ENCODE measurements at places on chromosomes 6 and 20.

- no peak for DNase-seq
Measured at GRCh38 chr6:169970306-169970988, 219.0 kb downstream of the ERMARD start.

DNA sequence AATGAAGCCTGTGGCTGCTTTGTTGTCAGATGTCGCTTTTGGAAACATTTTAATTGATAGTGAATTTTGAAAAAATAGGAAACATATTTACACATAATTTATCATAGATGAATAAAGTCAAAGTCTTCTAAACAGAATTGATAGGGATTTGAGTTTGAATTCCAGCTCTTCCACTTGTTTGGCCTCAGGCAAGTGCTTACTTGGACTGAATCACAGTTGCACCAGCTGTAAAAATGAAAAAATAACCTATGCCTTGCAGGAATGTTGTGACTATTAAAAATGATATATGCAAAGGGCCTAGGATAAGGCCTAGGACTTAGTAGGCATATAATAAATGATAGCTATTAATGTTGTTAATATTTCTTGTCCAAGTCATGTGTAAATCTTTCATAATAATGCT lies 618.5 kb upstream of the MMS22L start:
- DNase-seq, result no peak

DNA sequence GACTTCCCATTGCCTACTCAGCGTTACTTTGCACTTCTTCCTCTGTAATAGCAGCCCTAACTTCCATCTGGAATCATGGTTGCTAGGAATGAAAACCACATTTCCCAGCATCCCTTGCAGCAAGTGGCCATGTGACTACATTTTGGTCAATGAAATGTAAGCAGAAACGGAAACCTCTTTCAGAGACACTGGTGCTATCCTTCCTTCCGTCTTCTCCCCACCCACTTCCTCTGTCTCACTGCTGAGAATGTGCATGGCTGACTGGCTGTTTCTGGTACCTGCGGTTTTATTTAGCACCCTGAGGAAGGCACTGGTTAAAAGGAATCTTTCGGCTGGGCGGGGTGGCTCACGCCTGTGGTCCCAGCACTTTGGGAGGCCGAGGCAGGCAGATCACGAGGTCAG lies 107.4 kb downstream of the SCML4 start:
- no peak for DNase-seq

GRCh38 chr6:131995917-131996316 lies 44.7 kb upstream of the CCN2 start:
- no peak for DNase-seq

GRCh38 chr6:42025845-42026243 lies 24.5 kb upstream of the TAF8 start:
- DNase-seq, result no peak

GRCh38 chr6:84774157-84774984 lies 10.0 kb upstream of the TBX18 start:
- no peak for DNase-seq

- no peak for DNase-seq
Measured at GRCh38 chr6:18102783-18103509, 19.5 kb downstream of the NHLRC1 start.

GRCh38 chr6:41503827-41504465 lies 42.2 kb upstream of the FOXP4 start:
- DNase-seq, result no peak

GRCh38 chr6:152984513-152984872 lies 1.7 kb upstream of the FBXO5 start:
- DNase-seq, result no peak

- no peak for DNase-seq
Measured at GRCh38 chr20:58634059-58634458, 17.0 kb upstream of the STX16 start.

DNA sequence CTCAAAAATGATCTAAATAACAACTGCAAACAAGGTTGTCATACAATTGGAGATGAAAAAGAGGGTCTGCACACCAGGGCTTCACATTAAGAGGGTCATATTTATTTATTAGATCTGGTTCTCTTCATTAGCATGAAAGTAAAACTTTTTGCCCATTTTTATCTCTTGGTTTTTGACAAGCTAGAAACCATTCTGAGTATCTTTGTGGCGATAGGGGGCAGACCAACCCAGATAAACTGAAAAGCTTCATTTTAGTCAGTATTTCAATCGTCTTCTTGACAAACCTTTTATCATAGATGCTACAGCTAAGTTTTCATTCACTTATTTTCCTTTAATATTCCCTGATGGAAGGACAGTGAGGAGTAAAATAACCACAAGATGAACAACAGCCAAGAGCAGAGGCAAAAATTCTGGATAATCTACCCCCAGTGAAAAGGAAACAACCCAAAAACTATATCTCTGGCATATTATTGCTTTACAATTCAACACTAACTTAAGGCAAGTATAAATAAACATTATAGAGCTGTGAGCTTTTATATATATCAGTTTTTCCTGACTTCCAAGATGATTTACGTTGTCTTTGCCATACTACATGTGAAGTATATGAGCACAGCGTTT lies 45.2 kb downstream of the THEMIS start:
- DNase-seq, result no peak

DNA sequence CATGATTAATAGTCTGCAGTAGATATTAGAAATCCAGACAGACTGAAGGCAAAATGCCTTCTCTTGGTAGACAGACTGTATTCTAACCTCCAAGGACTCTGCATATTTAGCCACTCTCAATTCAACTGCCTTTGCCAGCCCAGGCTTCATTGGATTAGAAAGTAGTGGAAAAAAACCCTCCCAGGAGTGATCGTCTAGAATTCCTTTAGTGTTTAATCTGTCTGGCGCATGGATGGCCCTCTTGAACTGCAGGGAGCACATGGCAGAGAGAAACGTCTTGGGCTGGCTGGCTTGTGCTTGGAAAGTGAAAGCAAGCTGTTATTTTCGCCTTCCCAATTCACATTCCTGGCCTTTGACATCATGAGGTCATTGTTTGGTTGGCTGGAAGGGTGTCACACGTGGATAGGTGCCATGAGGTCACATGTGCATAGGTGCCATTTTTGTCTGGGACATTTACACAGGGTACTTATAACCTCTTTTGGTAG lies 30.9 kb upstream of the NEDD9 start:
- no peak for DNase-seq

- no peak for DNase-seq
Measured at GRCh38 chr6:143700684-143701348, 23.1 kb downstream of the PHACTR2 start.

GRCh38 chr6:32472781-32473375 lies 33.2 kb downstream of the HLA-DRA start:
- DNase-seq, result no peak

DNA sequence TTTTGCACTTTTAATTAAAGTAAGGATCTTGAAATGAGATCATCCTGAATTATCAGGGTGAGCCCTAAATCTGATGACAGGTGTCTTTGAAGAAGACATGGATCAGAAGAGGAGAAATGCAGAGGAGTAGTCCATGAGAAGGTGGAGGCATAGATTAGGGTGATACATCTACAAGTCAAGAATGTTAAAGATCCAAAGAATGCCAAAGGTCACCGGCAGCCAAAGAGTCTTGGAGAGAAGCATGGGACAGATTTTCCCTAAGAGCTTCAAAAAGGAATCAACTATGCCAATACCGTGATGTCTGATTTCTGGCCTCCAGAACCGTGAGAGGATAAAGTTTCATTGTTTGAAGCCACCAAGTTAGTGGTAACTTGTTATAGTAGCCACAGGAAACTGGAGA lies 59.0 kb upstream of the THEMIS start:
- no peak for DNase-seq

- no peak for DNase-seq
Measured at GRCh38 chr6:134340179-134340975, 22.5 kb upstream of the SGK1 start.

DNA sequence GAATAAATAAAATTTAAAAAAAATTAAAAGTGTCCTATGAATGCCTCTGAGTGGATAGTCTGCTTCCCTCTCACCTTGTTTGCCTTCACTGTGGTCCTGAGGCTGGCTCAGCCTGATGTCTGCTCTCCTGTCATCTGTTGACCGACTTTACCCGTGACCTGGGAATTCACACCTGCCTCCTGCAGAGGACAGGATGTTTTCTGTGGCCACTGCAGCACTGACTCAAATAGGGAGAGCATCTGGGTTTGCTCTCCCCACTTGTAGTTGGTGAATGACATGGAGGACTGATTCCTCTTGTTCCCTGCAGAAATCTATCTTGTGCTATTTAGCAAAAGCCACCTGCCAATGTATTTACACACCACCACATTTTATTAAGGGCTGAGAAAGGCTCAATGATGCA lies 52.4 kb upstream of the ERVFRD-1 start:
- DNase-seq, result no peak

DNA sequence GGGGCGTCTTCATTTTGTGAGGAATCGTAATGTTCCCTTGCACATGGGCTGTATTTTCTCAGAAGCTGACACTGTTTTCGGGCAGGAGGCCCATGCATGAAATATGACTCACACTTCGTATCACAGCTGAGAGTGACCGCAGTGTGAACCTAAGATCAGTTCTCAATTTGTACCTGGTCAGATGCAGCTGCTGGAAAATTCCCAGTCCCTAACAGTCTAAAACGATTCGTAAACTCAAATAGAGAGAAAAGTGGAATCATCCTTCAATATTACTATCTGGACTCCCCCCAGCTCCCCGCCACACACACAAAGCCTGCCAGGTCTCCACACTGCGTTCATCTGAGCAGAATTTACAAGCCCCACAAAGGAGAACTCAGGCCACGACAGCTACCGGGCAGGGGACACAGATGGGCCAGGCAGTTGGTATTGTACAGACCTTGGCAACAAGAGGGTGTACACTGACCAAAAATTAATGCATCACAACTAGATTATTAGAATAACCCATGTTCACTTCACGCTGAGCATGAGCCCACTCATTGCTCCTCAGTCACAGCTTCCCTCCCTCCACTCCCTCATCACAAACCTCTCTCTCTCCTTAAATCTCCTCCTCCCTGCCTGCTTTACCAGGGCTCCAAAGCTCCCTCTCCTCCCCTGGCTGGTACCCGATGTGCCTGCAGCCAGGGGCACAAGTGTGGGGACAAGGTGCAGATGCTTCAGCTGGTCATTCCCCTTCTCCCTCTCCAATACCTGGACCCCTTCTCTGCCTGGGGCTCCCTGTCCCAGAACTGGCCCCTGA lies 488.4 kb downstream of the PREX1 start:
- no peak for DNase-seq

GRCh38 chr20:87401-87800 lies at the start of gene DEFB125:
TSS of gene DEFB125 (plus strand) at chr20:87672. CDS start at chr20:87710, 38 bp downstream.
- DNase-seq, result no peak

- no peak for DNase-seq
Measured at GRCh38 chr6:158758941-158759479, 60.2 kb downstream of the EZR start.

DNA sequence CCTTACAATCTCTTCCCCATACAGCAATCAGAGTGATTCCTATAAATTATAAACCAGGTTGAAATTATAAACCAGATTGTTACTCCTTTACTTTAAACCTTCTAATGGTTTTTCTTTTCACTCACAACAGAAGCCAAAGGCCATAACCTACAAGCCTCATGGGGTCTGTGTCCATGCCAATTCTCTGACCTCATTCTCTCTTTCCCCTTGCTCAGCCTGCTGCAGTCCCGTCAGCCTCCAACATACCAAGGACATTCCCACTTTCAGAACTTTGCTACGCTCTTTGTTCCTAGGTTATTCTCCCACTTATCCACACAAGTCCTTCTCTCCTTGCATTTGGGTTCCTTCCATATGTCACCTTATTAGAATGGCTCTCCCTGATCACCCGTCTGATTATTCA lies 277.9 kb upstream of the TCF21 start:
- no peak for DNase-seq

DNA sequence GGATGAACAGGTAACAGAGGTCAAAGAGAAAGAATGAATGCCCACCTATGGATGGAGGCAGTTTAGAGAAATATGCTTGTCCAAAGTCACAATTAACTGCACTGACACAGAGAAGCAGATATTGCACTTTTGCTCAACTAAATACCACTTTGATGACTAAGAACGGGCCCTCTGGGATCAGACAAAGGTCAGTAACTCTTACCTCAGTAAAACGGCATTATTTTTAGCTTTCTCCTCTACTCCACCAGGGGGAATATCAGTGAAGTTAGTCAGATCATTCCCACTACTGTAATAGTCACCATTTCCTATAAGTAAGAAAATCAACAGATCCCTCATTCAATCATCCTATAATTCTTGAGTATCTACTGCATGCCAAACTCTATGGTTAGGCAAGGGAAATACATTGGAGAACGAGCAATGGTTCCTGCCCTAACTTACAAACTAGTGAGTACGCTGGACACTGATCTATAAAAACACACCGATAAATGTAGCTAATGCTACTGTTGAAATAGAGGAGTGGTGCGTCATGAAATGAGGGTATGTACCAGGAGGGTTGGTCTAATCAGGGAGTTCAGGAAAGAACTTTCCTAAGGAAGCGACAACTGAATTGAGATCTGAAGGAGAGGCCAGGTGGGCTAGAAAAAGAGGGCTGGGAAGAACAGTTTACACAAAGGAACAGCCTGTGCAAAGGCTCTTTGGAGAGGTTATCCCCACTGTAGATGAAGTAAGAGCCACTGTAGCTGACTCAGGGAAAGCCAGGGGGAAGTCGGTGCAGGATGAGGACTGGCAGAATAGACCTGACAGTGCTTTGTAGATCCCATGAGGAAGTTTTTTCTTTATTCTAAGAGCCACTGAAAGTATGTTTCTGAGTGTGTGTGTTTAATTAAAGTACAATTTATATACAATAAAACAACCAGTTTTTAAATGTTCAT lies 9.2 kb downstream of the ECI2 start:
- DNase-seq, result no peak

- DNase-seq, result no peak
Measured at GRCh38 chr6:144351379-144352127, 66.4 kb downstream of the UTRN start.

DNA sequence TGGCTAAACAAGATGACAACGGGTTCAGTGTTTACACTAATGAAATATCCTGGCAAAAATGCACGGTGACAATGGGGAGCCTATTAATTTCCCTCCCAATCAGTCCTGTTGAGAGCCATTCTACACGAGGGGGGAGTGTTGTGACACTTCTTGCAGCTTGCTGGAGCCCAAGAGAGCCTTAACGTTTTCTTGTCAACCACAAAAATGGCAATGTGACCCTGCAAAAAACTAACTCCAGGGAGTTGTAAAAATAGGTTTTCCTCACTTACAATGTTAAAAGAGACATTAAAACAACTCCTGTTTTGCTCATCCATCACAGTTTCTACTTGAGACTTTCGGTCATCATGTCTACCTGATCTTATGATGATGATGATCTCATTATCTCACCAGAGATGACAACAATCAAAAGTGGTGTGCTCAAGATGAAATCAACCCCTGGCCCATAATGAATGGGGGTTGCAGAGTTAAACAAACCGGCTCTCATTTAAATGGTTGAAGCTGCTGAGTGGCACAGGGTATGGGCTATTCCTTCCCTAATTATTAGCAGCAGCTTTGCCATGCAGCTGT lies 57.9 kb downstream of the GJA10 start:
- no peak for DNase-seq

GRCh38 chr20:46139266-46139889 lies 21.3 kb downstream of the CD40 start:
- no peak for DNase-seq

Measured in left renal pelvis (tissue), 4 donors.